ENCODE measurements at places on chromosomes 5 and 9.

DNA sequence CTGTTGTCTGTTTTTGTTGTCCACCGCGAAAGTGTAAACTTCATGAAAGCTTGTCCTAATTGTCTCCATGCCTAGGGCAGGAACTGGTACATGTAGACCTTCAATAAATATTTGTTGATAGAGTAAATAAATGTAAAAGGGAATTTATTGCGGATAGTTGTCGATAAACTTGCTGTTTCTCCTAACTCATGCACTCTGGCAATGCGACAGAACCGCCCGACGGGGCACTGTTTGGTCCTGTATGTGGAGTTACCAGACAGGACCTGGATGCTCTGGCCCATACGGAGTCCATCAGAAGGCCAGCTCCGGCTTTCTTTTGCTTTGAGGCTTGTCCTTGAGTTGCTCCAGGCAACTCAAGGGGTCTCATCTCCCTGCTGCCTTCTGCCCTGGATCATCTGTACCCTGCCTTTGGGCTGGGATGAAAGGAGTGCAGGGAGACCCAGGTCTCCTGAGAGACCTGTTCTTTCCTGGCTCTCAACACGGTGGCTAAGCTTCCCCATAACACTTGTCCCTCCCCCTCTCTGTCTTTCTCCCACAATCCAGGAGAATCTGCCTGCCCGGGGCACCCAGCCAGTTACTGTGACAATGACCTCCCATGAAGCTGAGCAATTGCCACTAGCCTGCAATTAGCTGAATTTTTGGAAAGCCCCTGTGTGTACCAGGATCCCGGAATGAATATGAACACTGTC lies 149.5 kb upstream of the PTCH1 start:
- no peak for DNase-seq

GRCh38 chr9:99693888-99694287 lies 127.8 kb upstream of the NR4A3 start:
- DNase-seq, result no peak

- DNase-seq, result no peak
Observed at GRCh38 chr5:141492168-141492885, 3.4 kb downstream of the PCDHGC5 start.

GRCh38 chr9:111843971-111844370 lies 49.2 kb upstream of the SHOC1 start:
- no peak for DNase-seq

DNA sequence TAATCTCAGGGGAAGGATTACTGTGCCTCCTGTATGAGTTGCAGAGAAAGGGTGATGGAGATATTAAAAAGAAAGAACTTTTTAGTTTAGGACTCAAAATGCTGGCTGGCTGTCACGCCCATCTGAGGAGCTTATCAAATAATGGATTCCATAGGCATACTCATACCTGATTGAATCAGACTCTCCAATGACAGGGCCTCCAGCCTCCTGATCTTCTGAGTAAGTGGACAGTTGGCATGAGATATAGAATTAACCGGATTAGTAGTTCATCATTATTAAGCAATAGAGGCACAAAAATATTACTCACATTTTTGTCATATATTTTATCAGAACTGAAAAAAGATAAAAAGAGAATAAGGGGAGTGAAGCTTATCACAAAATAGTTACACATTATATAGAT lies 157.0 kb upstream of the RASA1 start:
- no peak for DNase-seq

- no peak for DNase-seq
Observed at GRCh38 chr5:139204196-139204595, 6.0 kb upstream of the SIL1 start.

All from pancreas (tissue), 10 donors.